ENCODE measurements at places on chromosomes 3 and 15.

DNA sequence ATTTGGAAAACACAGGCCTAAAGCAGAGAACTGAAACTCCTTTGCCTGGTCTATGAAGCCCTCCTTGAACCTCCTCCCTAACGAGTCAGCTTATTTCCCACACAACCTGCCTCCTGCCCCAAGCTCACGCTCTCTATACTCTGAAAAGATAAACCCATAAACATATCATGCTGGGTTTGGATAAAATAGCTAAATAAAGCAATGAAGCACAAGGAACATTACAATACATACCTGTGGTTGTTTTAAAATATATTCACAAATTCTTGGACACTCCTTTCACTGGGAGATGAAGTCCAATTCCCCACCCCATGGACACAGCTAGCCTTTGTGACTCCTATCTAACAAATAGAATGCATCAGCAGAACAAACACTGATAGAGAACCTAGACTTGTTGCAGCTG, 98.2 kb downstream of the PLCH1 start:
- DNase-seq: no peak

DNA sequence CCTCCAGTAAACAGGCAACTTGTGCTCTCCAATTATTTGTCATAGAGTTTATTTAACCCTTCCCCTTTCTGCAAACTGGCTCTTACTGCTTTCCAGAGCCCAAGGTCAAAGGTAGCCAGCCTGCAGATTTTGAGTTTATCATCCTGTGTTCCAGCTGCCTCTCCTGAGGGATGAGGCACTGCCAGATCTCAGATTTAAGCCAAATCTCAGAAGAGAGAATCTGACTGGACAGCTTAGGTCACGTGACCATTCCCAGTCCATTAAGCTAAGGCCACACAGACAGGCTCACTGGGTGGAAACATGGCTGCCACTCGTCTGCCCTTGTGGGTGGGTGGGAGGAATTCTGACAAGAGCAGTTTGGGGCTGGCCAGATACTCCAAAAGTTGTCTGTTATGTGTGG, 8.6 kb upstream of the SIAH2 start:
- no peak for DNase-seq

- no peak for DNase-seq
Observed at GRCh38 chr15:30650012-30650929, 24.3 kb downstream of the ARHGAP11B start.

- no peak for DNase-seq
Observed at GRCh38 chr3:31924610-31925270, 56.3 kb downstream of the OSBPL10 start.

DNA sequence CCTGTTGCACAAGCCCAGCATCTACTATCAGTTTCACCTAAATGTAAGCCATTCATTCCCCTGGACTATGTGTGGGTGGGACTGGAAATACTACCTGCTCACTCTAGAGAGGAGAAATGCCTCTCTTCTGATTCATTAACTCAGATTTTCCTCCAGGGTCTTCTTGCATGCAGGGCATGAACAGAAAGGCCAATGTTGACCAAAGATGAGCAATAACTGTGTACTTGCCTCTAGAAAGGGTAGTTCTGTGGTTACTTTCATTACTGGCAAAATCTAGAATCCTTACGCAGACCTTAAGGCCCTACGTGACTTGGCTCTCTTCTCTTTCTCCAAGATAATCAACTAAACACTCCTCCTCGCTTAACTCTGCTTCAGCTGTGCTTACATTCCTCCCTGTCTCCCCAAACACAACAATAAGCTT, 81.4 kb upstream of the PSMD6 start:
- no peak for DNase-seq

GRCh38 chr3:90092994-90093393, 985.6 kb downstream of the EPHA3 start:
- no peak for DNase-seq

DNA sequence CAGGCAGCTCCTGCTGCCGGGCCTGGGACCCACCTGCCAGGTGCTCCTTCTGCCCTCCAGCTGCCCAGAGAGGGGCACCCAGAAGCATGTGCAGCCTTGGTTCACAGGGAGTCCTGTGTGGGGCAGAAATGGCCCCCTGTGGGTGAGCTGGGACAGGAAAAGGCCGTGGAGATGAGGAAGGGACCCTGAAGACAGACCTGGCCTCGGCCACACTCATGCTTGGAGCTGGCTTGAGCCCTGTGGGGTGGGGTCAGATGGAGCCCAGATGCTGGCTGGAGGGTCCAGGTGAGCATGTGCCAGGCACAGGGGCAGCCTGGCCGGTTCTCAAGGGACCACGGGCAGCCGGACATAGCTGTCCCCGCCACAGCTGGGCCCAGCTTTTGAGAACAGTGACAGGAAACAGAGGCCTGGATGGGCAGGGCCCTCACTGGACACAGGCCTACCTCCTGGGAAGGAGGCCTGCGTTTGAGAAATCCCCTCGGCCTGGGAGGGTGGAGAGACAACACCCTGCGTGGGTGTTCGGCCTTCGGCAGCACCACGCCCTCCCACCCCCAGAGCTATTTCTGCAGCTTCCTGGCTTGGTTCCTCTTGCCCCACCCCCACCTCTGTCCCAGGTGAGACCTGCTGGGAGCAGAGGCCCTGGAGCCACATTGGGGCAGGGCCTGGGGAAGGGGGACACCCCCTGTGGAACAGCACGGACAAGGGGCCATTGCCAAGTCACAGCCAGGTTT, 132.6 kb upstream of the MEF2A start:
- no peak for DNase-seq

- DNase-seq: no peak
Observed at GRCh38 chr3:183069086-183069485, 30.2 kb downstream of the MCCC1 start.

GRCh38 chr15:77168616-77169015, 97.7 kb upstream of the TSPAN3 start:
- no peak for DNase-seq

DNA sequence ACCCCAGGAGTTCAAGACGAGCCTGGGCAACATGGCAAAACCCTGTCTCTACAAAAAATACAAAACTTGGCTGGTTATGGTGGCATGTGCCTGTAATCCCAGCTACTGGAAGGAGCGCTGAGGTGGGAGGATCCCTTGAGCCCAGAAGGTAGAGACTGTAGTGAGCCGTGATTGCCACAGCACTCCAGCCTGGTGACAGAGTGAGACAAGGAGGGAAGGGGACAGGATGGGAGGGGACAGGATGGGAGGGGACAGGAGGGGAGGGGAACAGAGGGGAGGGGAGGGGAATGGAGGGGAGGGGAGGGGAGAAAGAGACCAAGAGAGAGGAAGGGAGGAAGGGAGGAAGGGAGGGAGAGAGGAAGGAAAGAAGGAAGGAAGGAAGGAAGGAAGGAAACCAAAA, 11.0 kb downstream of the COLQ start:
- DNase-seq: no peak

- DNase-seq: no peak
Observed at GRCh38 chr15:39172380-39173281, 408.2 kb upstream of the THBS1 start.

DNA sequence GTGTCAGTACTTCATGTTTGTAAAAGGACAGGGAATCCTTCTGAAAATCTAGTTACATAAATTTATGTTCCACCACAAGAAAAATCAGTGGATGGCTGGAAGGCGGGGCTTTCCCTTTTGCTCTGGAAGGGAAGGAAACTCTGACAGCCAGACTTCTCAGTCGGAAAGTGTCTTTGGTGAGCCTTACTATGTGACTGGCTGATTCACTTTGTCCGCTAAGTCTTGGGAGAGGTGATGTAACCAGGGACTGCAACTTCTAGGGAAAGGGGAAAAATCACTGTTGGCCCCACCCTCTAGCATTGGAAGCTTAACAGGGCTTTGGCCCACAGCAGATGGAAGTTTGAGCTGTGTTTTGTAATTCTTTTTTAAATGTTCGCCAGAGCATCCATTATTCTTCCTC, 281.4 kb upstream of the CTDSPL start:
- DNase-seq: no peak

Data from esophagus squamous epithelium (tissue), 5 donors.